ENCODE measurements at places on chromosomes 5 and 9.

DNA sequence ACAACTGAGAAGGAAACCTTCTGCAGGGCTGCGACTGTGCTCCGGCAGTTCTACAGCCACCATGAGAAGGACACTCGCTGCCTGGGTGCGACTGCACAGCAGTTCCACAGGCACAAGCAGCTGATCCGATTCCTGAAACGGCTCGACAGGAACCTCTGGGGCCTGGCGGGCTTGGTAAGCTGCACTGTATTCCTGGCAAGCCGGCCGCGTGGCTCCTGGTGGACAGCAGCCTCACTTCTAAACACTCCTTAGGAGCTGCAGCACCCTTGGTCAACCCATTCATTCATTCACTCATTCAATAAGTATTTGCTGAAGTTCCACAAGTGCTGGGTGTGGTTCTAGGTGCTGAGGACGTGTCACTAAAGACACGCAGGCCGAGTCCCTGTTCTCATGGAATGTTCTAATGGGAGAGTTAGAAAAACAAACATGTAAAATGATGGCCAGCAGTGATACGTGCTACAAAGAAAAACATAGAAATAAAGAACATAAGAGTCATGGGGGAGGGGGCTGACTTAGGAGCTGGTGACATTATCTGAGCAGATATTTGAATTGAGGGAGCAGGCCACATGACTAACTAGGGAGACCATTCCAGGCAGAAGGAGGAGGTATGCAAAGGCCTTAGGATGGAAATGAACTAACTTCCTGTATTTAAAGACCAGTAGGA lies 6.1 kb downstream of the IL4 start:
- DNase-seq = no peak

- no peak for DNase-seq
These were observed 19.9 kb downstream of the ABITRAM start for GRCh38 chr9:108953983-108954574.

DNA sequence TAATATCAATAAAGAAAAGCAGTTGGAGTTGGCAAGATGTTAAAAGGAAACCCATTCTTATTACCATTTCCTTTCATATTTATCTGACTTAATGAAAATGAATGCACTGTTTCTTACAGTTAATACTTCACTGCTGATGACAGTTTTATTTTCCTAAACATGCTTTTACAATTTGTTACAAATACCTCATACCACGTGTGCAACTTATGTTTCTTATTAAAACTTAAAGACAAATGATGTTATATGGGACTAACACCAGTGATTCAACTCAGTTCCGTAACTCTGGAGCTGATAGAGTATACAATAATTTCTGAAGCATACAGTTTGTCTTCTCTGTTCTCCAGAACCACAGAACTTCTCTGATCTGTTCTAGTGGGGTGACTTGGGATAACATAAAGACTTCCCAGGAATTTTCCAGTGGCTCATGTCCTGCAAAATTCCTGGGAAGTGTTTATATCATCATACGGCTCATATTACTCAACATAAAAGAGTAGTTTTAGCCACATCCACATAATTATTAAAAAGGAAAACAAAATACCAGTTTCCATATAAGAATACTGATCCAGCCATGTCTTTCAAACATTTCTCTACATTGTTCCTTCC lies 1259.0 kb upstream of the C9orf72 start:
- no peak for DNase-seq

DNA sequence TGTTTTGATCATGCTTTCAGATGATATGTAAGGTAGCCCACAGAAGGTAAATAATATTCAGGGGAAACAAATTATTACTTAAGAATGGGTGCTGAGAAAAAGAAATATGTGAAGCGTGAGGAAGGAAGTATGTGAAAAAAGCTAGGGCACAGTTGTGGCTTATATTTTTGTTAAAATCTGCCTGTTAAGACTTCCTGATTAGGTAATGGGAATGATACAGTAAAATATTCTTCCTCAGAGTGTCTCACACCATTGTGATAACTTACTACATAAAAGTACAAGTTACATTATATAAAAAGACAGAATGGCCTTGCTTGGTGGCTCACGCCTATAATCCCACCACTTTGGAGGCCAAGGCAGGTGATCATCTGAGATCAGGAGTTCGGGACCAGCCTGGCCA lies 18.7 kb upstream of the PARP8 start:
- no peak for DNase-seq

GRCh38 chr5:2710910-2711309 lies 40.6 kb downstream of the IRX2 start:
- DNase-seq = no peak

- DNase-seq = no peak
These were observed 100.7 kb upstream of the MVB12B start for GRCh38 chr9:126225611-126226609.

- no peak for DNase-seq
These were observed 2.0 kb downstream of the CLIC3 start for GRCh38 chr9:136994180-136994887.

DNA sequence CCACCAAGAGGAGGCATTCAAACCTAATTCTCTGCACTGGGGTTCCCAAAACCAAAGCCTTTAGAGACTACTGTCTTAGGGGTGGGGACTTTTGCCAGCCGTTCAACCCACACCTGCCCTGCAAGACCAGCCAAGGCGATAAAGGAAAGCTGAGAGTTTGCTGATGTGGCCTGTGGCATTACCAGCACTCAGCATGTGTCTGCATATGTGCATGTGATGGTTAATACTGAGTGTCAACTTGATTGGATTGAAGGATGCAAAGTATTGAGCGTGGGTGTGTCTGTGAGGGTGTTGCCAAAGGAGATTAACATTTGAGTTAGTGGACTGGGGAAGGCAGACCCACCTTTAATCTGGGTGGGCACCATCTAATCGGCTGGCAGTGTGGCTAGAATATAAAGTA lies 474.2 kb downstream of the MED10 start:
- no peak for DNase-seq

GRCh38 chr5:73336366-73336765 lies 112.2 kb downstream of the FOXD1 start:
- DNase-seq = no peak

DNA sequence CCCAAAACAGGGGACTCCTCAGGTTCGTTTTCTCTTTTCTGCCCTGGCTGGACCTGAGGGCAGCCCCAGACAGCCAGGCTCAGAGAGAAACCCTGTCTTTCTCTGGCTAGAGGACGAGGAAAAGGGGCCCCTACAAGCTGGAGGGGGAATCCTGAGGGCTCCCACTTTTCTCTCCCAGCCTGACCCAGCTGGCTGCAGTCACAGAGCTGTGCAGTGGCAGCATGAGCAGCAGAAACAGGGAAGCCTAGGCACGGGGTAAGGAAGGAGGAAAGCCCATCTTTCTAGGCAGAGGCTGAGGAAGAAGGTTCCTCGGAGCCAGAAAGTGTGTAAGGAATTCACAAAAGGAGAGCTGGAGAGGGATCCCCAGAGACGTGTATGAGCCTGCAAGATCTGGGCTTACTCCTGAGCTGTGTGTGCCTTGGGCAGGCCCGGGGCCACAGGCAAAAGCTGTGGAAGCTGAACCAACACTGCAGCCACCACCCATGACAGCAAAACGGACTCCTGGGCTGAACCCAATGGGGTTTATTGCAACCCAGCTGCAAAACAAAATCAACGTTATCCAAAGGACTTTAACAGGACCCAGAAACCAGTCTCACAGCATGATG lies 16.2 kb downstream of the CAMSAP1 start:
- DNase-seq = no peak

DNA sequence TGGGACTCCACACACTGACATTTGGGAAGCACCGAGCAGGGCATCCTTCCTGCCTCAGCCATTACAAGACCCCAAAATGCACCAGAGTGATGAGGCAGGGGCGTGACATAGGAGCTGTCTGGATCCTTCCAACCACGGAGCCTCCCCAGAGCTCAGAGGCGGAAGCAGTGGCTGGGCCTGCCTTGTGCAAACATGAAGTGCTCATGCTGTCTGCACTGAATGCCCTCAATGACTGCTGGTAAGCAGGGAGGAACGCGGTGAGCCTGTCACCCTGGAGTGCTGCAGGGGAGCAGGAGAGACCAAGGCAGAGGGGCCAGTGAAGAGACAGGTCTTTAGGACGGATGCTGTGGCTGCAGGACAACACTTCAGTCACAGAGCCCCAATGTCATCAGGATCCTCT lies 60.2 kb upstream of the HRH2 start:
- no peak for DNase-seq

Measured in activated CD4-positive, alpha-beta T cell treated with anti-CD3 and anti-CD28 coated beads, Interleukin-2, amount 50 U/mL, for 4 hours (primary cell).